Panc1 (cell line): ENCODE measurements at places on chromosomes 5 and 9. TPM values are rescaled to one million over a fixed set of nuclear protein-coding genes. Genes with fewer than 3 reads are reported as not detected.

- peaks cover 12% of the 10 kb centered on the region for H3K4me1 ChIP-seq
- H3K27ac ChIP-seq = peak overlapping the region; percentile 74
- H3K4me3 ChIP-seq = no peak overlapping the region
- H3K36me3 ChIP-seq = no peaks in the 10 kb centered on the region
- no peak for DNase-seq
- H3K27me3 ChIP-seq = no peaks in the 10 kb centered on the region
Observed at GRCh38 chr9:72025906-72026305, 34.5 kb downstream of the C9orf57 start.

DNA sequence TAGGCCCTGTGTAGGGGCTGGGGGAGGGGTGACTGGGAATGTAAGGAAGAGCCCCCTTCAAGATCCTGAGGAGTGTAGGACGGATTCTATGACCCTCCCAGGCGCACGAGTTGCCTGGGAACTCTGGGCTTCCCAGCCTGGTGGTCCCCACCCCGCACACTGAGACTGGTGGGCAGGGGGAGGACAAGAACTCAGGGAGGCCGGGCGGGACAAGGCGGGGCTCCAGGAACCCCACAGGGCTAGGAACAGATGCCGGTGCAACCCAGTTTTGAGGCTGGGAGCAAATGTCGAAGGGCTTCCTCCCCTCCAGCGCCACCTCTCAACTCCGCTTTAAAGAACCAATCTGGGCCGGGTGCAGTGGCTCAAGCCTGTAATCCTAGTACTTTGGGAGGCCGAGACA, 1.3 kb upstream of the VDAC1 start:
- no peaks in the 10 kb centered on the region for H3K27me3 ChIP-seq
- peak overlapping the region; percentile 79 for H3K4me3 ChIP-seq
- no peak for DNase-seq
- H3K4me1 ChIP-seq = peaks cover 39% of the 10 kb centered on the region
- peaks cover 6% of the 10 kb centered on the region; the same call in 1 of the 2 replicates for H3K36me3 ChIP-seq
- H3K27ac ChIP-seq = peak overlapping the region; percentile 93

- no peak overlapping the region for H3K4me3 ChIP-seq
- no peaks in the 10 kb centered on the region for H3K27me3 ChIP-seq
- no peak for DNase-seq
- no peak overlapping the region for H3K27ac ChIP-seq
Observed at GRCh38 chr5:134171972-134172371, 4.8 kb downstream of the SKP1 start.

The MEIKIN gene
- total RNA-seq = not detected

- H3K4me1 ChIP-seq = no peaks in the 10 kb centered on the region
- DNase-seq = no peak
- no peak overlapping the region for H3K4me3 ChIP-seq
- H3K27ac ChIP-seq = no peak overlapping the region
Observed at GRCh38 chr5:74257645-74258313, 382.7 kb downstream of the ENC1 start.

The TMEM203 gene
- total RNA-seq = 25.4 TPM

DNA sequence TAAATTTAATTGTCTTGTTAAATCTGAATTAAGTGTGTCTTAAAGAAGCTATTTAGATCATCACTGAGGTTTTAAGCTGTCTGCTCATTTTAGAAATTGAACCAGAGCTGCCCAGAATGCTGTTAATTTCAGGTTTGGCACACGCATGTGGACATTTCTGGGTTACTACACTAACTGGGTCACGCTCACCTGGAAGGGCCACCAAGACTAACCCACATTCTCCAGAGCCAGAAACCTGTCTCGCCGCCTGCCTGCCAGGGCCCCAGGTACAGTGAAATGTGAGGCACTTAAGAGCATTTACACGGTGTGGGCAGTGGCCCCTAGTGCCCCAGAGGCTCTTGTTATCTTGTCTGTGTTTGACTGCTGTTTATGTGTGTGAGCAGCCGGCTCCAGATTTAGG, 46.6 kb downstream of the ATP10B start:
- H3K36me3 ChIP-seq = no peaks in the 10 kb centered on the region
- H3K4me1 ChIP-seq = no peaks in the 10 kb centered on the region
- no peak overlapping the region for H3K27ac ChIP-seq
- no peak overlapping the region for H3K4me3 ChIP-seq

DNA sequence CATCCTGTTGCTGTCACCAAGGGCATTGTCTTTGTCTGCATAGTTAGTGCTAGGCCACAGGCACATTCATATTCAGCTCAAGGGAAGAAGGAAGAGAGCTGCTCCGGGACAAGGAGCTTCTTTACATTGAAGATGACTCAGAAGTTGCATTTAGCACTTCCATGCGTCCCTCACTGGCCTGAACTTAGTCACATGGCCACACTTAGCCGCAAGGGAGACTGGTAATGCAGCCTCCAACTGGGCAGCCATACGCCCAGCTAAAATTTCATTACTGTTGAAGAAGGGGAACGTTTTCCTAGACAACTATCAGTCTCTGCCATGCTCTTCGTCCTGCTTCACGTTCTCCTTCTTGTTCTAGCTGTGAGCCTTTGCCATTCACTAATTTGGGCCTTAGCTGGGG, 20.0 kb downstream of the ACTL7B start:
- no peaks in the 10 kb centered on the region for H3K4me1 ChIP-seq
- no peak overlapping the region for H3K27ac ChIP-seq
- H3K36me3 ChIP-seq = no peaks in the 10 kb centered on the region
- no peak overlapping the region for H3K4me3 ChIP-seq
- no peaks in the 10 kb centered on the region for H3K27me3 ChIP-seq

DNA sequence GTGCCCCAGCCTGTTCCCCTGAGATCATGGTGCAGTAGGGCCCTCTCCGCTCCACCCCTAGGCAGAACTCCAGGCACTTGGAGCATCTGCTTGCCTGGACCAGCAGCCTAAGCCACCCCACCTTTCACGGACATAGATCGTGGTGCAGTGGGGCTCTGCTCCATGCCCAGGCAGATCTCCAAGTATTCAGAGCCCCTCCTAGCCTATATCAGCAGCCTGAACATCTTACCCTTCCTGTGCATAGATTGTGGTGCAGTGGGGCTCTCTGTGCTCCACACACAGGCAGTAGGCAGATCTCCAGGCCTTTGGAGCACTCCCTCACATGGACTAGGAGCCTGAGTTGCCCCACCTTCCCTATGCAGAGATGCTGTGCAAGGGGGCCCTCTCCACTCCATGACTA, 103.0 kb downstream of the GLIS3 start:
- H3K4me3 ChIP-seq = no peak overlapping the region
- DNase-seq = no peak
- no peak overlapping the region for H3K27ac ChIP-seq
- no peaks in the 10 kb centered on the region for H3K27me3 ChIP-seq
- H3K36me3 ChIP-seq = no peaks in the 10 kb centered on the region

The PGM5 gene
- total RNA-seq = 0.21 TPM

- peak; percentile 4 for DNase-seq
- H3K36me3 ChIP-seq = no peaks in the 10 kb centered on the region
- H3K27ac ChIP-seq = no peak overlapping the region
Observed at GRCh38 chr5:7078901-7079300, 317.0 kb upstream of the ADCY2 start.

DNA sequence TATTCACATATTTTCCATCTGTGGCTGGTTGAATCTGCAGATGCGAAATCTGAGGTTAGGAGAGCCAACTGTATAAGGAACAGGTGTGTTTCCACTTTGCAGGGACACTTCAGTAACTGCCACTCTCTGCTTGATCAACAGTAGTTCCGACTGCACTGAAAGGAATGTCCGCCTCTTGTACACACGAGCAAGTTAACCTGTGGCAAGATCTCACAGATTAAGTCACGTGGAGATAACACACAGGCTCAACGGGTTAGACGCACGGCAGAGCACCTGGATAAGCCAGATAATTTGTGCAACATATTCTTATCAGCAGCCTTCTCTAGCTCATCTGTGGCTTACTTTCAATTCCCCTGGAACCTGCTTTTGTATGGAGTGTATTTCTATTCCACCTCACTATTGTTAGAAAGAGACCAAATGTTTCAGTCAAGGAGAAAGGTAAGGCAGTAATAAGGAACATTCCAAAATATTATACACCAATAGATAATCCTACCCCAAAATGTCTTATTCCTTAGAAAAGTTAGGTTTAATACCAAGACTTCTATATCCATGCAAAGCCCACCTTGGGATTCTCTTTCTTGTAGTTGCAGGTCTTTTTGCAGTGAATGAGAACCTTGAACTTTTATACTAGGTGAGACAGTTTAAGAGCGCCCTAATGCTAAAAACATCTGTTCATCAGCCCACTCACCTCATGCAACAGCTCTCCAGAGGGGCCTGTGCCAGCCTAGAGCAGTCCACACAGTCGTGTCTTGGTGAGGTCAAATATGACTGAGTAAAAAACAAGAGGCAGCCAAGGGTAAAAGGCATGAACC, 6.5 kb upstream of the C9 start:
- no peaks in the 10 kb centered on the region for H3K36me3 ChIP-seq
- H3K27ac ChIP-seq = no peak overlapping the region
- no peak for DNase-seq
- no peaks in the 10 kb centered on the region for H3K4me1 ChIP-seq
- no peak overlapping the region for H3K4me3 ChIP-seq

DNA sequence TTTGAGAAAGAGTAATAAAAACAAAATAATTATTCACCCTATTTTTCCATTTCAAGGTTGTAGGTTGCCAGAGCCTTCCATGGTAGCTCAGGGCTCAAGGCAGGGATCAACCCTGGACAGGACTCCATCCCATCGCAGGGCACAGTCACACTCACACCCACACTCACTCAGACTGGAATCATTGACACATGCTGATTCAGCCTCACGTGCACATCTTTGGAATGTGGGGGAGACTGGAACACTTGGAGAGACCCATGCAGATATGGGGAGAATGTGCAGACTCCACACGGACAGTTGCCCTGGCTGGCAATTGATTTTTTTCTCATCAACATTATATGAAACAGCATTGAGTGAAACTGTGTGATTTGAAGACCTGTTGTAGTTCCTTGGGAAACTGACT, 234.1 kb downstream of the ADGRV1 start:
- H3K36me3 ChIP-seq = no peaks in the 10 kb centered on the region
- H3K27ac ChIP-seq = no peak overlapping the region
- H3K4me1 ChIP-seq = no peaks in the 10 kb centered on the region
- peaks cover 11% of the 10 kb centered on the region; the same call in 1 of the 2 replicates for H3K27me3 ChIP-seq

DNA sequence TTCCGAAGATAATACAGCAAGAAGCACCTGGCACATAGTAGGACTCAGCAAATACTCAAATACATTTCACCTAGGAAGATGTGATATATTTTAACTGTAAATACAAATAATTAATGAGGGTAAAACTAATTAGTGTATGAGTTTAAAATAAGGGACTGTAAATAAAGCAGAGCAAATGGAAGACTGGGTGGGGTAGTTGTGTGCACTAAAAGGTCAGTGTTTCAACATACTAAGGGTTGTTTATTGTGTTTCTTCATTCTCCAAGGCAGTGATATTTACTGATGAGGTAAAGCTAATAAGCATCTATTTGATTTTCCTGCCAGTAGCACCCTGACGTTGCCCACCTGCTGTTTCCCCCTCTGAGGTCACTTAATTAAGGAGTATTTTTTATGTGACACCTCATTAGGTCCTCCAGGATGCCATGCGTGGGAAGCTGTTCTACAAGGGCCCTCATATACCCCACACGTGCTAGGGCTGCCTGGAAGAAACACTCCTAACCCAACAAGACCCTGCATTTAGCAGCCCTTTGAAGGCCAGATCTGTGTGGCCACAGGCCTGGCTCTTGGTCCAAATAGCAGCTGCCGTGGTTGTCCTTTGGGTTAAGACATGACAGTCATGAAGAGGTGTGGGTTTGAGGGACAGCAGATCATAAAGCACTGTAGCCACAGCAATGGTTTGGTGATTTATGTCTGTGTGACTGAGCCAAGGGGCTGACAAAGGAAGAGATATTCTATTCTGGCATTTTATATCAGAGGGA, 97.5 kb upstream of the RPS23 start:
- H3K27me3 ChIP-seq = no peaks in the 10 kb centered on the region
- H3K4me1 ChIP-seq = no peaks in the 10 kb centered on the region
- no peak overlapping the region for H3K4me3 ChIP-seq

The SPATA31D4 gene
- not detected for total RNA-seq

The ADRB2 gene
- 1.0 TPM for total RNA-seq

- no peaks in the 10 kb centered on the region for H3K4me1 ChIP-seq
- DNase-seq = no peak
- H3K27me3 ChIP-seq = no peaks in the 10 kb centered on the region
- no peak overlapping the region for H3K27ac ChIP-seq
- H3K36me3 ChIP-seq = no peaks in the 10 kb centered on the region
Observed at GRCh38 chr9:20649381-20649780, 27.1 kb upstream of the MLLT3 start.

The DRD1 gene
- total RNA-seq = 1.0 TPM

The TGFBR1 gene
- 22.2 TPM for total RNA-seq

- H3K4me1 ChIP-seq = peaks cover 11% of the 10 kb centered on the region
- H3K4me3 ChIP-seq = peak overlapping the region; percentile 80
- DNase-seq = peak; percentile 27
- H3K27me3 ChIP-seq = no peaks in the 10 kb centered on the region
- H3K36me3 ChIP-seq = no peaks in the 10 kb centered on the region; the same call in 1 of the 2 replicates
Observed at GRCh38 chr5:123035360-123035917, 1.1 kb downstream of the PPIC start.

DNA sequence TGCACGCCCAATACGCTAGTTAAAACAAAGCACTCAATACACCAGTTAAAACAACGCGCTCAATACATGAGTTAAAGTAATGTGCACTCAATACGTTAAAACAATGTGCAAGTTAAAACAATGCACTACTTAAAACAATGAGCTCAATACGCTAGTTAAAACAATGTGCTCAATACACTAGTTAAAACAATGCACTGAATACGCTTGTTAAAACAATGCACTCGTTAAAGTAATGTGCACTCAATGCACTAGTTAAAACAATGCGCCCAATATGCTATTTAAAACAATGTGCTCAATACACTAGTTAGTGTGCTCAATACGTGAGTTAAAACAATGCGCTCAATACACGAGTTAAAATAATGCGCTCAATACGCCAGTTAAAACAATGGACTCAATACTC, 185.0 kb downstream of the TRIO start:
- no peak for DNase-seq

DNA sequence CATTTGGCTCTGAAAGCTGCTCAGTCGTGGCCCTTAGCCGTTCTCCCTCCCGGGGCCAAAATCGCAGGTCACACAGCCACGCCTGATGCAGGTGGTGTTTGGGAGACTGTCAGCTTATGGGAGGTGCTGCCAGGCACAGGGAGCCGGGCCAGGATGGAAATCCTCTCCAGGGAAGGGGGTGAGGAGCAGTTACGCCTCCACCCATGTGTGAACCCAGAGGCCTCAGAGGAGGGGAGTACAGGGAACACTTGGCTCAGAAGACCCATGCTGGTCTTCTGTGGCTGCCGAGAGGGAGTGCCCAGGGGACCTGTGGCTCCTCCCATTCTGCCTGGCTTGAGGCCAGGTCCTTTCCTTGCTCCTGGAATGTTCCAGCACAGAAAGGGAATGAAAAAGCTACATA, 3.6 kb upstream of the OLFM1 start:
- H3K36me3 ChIP-seq = no peaks in the 10 kb centered on the region
- peaks cover 2% of the 10 kb centered on the region; the same call in 1 of the 2 replicates for H3K27me3 ChIP-seq
- no peak for DNase-seq
- no peak overlapping the region for H3K27ac ChIP-seq
- no peak overlapping the region for H3K4me3 ChIP-seq
- H3K4me1 ChIP-seq = no peaks in the 10 kb centered on the region

The DND1 gene
- total RNA-seq = 1.8 TPM

The MLANA gene
- not detected for total RNA-seq

The ADAMTS12 gene
- total RNA-seq = 0.15 TPM

- DNase-seq = no peak
- H3K27ac ChIP-seq = no peak overlapping the region
- H3K4me3 ChIP-seq = no peak overlapping the region
- H3K27me3 ChIP-seq = no peaks in the 10 kb centered on the region
- no peaks in the 10 kb centered on the region for H3K36me3 ChIP-seq
Observed at GRCh38 chr9:34413231-34413852, 36.6 kb upstream of the MYORG start.
